ENCODE measurements at places on chromosomes 5 and 9.
A peak's percentile ranks its signal among the peaks of the same experiment; 100 is the strongest.

GRCh38 chr9:69888856-69889585 is 68.4 kb downstream of the CFAP95 start:
- no peak for DNase-seq

DNA sequence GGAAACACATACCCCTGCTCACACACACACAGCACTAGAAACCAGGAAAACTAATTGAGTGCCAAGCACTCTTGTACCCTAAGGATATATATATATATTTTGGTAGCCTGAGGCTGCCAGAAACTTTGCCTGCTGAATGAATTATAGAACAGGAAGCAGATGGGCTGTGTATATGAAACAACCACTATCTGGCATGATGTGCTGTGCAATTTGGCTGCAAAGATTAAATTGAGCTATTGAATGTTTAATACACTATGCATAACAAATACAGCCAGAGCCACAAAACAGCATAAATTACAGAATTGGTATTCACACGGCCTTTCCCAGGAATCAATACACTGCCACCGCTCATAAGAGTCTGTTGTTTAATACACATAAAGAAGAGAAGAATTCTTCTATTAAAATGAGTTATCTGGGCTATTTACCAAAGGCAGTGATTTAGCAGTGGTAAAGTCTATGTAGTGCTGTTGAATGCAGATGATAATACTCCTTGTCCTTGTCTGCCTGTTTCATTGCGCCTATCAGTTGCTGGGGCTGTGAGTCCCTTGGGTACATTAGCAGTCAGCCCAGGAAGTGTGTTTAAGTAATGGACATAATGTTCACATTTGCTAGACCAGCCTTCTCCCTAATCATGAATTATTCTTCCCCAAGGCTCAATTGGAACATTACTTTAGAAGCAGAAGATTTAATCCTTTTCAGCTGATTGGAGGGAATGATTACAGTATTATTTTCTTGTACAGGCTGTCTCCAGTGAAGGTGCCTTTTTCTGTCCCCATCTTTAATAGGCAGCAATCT is 294.3 kb downstream of the TLE1 start:
- DNase-seq = no peak

- peak; percentile 19 for DNase-seq
Measured at GRCh38 chr9:109969011-109969410, 189.0 kb downstream of the PALM2AKAP2 start.

DNA sequence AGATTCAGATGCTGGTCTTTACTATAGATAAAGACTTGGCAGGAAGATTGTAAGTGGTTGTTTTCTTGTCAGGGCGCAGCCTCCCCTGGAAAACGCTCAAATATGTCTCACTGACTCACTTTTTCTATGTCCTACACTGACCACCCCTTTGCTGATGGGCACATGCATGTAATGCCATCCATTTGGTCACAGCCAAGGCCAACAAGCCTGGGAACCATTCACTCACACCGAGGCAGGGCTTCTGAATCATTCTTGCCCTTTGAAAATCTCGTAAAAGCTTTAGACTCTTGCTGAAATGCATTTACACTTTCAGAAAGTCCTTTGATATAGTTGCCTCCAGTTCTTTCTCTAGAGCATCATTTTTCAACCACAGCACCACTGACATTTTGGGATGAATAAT is 249.4 kb downstream of the ACTL7B start:
- no peak for DNase-seq

- no peak for DNase-seq
Measured at GRCh38 chr9:95810133-95810532, 65.4 kb upstream of the ERCC6L2 start.

GRCh38 chr9:34139477-34140146 is 13.1 kb upstream of the DCAF12 start:
- DNase-seq = peak; percentile 61

DNA sequence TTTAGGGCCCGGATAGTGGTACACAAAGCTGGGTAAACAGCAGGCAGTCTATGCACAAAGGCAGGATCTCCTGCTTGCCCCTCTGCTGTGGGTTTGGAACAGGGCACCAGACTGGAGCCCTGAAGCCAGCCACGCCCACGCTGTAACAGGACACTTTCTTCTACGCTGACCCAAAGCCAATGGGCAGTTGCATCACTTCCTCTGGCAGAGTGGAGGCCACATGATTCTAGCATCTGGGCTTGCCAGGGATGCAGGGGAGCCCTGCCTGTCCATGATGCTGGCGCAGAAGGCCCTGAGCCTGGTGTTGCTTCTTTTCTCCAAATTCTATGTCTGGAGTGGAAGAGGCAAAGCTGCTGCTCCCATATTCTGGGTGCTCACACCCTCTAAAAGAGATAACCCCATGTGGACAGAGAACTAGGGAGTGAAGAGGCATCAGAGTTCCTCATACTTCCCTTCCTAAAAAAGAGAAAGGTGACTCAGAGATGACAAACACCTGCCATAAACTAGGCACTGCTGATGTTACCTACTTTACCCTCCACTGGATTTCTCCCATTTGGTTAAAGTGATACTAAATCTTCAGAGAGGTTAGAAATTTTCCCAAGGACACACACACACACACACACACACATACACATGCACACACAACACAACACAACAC is 260.3 kb upstream of the KLF4 start:
- peak; percentile 91 for DNase-seq

- DNase-seq = no peak
Measured at GRCh38 chr9:78314550-78314949, 17.6 kb downstream of the PSAT1 start.

DNA sequence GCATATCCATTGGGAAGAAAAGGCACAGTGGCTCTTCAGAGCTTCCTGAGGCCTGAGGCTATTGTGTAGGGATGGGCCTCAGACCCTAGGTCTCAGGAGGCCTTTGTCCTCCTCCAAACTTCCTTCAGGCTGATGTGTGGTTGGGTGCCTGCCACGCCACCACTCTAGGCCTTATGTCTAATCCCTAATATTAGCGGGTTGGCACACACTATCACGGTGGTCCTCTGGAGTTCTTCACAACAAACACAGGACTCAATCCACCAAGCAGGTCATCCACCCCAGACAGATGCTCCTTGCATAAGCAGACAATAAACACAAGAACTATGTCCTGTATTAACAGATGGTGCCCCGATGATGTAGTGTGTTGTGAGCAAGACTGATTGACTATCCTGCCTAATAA is 31.0 kb upstream of the FSTL4 start:
- no peak for DNase-seq

- no peak for DNase-seq
Measured at GRCh38 chr9:110546411-110546871, 33.1 kb downstream of the SVEP1 start.

DNA sequence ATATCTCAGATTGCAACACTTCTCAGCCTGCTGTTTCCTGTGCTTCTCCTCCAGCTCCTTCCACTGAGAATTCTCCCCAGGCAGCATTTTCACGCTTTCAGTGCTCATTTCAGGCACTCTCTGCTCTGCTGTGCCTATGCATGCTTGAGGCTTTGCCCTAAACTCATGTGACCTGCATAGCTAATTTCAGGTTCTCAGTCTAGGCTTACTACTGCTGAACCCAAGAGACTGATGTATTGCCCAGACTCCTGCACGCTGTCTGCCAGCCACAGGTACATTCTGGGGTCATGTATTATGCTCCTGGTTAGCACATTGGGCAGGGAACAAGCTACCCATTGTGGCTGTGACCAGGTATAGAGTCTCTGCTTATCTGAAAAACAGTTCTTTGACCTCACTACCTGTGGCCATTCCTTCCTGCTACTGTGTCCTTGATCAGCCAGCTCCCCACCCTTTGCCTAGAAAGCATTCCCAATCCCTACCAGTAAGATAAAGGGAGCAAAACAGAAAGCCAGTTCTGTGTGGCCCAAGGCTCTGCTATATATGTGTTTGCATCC is 34.7 kb downstream of the PIP5K1B start:
- no peak for DNase-seq

- no peak for DNase-seq
Measured at GRCh38 chr5:15823398-15823797, 323.4 kb downstream of the FBXL7 start.

- DNase-seq = no peak
Measured at GRCh38 chr9:87686520-87687090, 39.3 kb upstream of the CTSL start.

- peak; percentile 47 for DNase-seq
Measured at GRCh38 chr9:77063645-77064285, 44.3 kb downstream of the FOXB2 start.

DNA sequence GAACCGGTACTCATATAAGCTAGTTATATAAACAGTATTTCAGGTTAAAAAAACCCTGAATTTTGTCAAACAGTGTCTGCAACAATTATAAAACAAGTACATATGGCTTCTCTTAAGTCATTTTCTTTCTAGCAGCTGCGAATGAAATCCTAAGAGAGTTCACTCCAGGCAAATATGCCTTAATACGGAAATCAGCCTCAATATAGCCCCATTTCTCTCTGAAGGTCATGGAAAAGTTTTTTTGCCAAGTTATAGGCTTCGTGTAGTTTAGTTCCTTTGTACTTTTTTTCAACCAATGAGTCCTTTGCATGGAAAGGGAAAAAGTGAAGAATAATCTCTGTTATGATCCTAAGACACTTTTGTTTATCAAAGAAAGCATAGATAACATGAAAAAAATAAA is 848.0 kb upstream of the ACO1 start:
- DNase-seq = no peak

DNA sequence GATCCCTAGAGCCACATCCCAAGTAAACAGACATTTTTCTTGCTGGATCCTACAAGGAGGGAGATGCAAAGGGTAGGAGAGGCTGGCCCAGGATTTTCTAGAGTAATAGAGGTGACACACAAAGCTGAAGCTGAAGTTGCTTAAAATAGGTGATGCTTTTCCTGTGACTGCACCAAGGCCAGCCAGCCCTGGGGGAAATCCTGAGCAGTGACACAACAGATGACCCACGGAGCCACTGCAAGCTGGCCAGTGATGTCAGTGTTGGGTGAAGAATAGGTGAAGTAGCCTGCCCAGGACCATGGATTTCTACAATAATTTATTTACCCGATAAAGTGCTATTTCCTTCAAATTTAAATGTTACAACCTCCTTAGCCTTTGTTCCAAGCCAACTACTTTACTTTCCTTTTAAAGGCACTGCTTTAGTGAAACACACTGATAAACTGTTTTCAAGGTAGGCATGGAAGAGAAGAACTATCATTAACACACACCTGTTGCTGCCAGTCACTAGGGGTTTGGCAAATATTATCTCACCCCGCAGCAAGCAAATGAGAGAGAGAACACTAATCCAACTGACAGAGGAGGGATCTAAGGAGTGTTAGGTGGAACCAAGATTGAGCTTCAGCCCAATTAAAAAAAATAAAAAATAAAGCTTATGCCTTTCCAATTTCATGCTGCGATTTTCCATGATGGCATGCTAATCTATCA is 123.5 kb downstream of the CTNND2 start:
- DNase-seq = no peak
